ENCODE measurements at places on chromosomes 7 and 10.

GRCh38 chr7:28126410-28127041 is 54.1 kb downstream of the JAZF1 start:
- DNase-seq, result peak; percentile 40

GRCh38 chr10:129280155-129280502 is 186.9 kb upstream of the MGMT start:
- DNase-seq, result no peak

- DNase-seq, result no peak
Measured at GRCh38 chr7:47600199-47601118, 18.5 kb upstream of the TNS3 start.

DNA sequence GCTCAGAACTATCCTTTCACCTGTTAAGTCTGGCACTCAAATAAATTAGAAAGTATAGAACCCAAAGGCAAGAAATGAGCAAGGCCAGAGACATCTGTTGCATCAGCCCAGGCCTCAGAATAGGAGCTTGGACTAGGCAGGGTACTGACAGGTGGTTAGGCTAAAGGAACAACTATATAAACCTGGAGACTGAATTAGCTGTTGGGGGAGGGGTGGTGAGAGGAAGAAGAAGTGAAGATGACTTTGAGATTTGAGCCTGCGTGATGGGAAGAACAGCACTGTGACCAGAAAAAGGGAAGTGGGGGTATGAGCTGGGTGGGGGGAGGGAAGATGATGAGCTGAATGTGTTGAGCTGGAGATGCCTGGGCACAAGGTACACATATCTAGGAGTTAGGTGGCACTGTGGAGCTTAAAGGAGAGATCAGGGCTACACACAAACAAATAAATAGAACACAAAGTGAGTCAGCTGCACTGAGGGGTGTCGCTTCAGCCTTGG is 244.7 kb downstream of the PTEN start:
- no peak for DNase-seq

- DNase-seq, result no peak
Measured at GRCh38 chr10:123755061-123755460, 88.9 kb downstream of the GPR26 start.

- no peak for DNase-seq
Measured at GRCh38 chr7:115145512-115145911, 223.6 kb downstream of the MDFIC start.

DNA sequence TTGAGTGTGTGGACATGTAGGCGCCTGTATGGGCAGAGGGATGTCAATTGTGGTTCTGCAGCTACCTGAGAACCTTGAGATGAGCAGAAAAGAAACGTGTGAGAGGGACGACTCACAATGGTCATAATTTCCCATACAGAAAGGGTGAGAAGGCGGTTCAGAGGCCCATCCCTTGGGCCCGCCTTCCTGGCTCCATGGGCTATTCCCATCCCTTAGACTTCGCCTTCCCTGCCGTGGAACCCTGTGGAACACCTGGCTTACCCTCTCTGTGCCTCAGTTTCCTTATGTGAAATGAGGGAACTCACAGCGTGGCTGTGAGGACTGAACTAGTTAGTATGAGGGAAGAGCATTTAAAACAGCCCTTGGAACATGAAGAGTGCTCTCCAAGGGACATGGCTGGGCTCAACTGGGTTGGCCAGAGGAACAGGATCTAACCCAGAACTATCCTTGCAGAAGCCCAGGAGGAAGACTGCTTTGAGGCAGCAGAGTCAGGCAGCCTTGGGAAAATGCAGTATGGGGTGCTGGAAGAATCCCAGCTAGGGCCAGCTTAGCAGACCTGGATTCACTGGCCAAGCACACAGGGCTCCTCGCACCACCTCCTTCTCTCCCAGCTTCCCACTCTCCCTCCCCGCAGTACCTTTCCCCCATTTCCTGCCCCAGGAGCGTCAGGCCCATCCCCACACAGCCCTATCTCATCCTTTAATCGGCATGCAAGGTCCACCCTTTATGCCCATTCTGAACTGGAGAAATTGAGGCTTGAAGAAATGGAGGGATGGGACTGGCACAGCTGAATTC is 11.1 kb upstream of the ZMIZ1 start:
- DNase-seq, result no peak

GRCh38 chr7:78939669-78940068 is 513.8 kb downstream of the MAGI2 start:
- no peak for DNase-seq

Measured in hematopoietic multipotent progenitor cell treated with erythropoietin and hydrocortisone succinate and interleukin-3 and kit ligand, for 17 days (in vitro differentiated cells).